ENCODE measurements at places on chromosomes 2 and 18.
A peak's percentile ranks its signal among the peaks of the same experiment; 100 is the strongest.

GRCh38 chr2:137693534-137693933 lies 270.7 kb upstream of the HNMT start:
- no peak for DNase-seq

GRCh38 chr2:186129767-186130581 lies 356.1 kb upstream of the ZC3H15 start:
- DNase-seq, result no peak

- DNase-seq, result no peak
These were observed 53.8 kb upstream of the RBBP8 start for GRCh38 chr18:22879293-22879692.

- no peak for DNase-seq
These were observed 30.1 kb upstream of the SNTG2 start for GRCh38 chr2:920573-920972.

- DNase-seq, result peak; percentile 35
These were observed 59.5 kb downstream of the TMEM131 start for GRCh38 chr2:97936199-97936598.

GRCh38 chr18:40046596-40046995 lies 1908.4 kb upstream of the PIK3C3 start:
- DNase-seq, result no peak

DNA sequence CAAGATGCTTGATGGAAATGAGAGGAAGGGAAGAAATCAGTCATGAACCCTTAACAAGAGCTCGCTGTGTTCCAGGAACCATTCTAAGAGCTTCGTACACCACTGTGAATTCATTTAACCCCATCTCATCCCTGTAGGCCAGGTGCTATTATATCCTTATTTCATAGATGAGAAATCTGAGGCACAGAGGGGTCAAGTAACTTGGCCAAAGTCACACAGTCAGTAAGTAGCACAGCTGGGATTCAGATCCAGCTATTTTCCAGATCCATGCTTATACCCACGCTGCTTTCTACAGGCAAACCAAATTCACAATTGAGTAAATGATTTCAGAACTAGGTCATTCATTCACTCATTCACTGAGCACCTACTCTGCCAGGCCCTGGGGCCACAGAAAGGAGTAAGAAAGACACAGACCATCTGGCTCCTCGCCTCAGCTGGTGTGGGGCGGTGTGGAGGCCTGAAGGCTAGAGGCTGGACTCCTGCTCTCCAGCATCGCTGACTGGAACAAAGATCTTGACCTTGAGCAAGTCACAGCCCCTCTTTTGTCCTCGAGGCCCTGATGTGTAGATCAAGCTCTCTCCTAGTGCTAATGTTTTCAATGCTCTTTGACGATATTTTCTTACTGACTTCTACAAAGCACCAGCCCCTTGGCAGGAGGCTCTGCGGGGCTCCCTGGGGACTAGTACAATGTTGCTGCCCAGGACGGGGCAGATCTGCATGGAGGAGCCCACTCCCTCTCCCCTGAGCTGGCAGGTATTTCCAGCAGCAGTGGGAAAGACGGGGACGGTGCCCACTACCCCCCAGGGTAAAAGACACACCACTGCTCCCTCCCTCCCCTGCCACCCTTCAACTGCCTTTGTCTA lies 26.5 kb downstream of the STEAP3 start:
- DNase-seq, result no peak

- DNase-seq, result no peak
These were observed 4.0 kb downstream of the PKP4 start for GRCh38 chr2:158460632-158461297.

GRCh38 chr2:75548036-75548573 lies 12.6 kb downstream of the EVA1A start:
- no peak for DNase-seq

DNA sequence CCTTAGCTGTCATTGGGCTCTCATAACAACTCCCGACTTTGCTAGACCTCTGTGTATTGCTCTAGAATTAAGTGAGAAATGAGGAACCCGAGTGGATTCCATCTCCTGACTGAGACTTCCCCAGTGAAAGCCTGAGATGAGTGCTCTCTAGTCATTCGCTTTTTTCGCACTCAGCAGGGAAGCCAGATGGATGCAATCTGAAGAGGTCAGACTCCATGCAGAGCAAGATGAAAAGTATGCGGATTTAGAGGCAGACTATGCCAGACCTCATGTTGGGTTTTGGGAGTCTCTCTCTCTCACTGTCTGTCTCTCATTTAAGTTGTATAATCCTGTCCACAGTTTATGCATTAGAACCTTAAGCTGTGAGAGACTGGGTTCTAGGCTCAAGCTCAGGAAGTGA lies 88.6 kb downstream of the SLC5A7 start:
- no peak for DNase-seq

DNA sequence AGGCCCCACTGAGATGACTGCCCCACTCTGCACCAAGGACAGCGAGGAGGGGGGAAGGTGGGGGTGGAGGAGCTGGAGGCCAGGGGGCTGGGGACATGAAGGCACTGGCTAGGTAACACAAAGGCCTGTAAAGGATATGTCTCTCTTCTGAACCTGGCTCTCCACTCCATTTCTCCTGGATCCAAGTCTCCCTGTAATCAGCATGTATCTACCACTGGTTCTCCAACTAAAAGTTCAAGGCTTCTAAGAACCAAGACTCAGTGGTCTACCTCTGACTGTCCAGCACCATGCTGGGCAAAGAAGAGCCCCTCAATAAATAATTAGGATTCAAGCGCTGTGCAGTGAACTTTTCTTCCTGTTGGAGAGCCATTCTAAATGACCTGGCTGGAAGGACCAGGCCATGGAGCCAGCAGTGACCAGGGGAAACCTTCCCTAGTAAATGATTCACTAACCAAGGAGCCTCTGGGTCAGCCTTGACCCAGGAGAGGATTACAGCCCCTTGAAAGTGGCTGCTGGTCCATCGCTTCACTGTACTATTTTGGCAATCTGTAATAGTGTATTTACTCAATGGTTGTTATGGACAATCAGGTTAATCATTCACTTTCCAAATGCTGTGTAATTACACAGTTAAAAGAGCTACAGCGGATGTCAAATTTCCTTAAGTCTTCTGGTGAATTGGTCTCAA lies 73.2 kb downstream of the BCL11A start:
- no peak for DNase-seq

DNA sequence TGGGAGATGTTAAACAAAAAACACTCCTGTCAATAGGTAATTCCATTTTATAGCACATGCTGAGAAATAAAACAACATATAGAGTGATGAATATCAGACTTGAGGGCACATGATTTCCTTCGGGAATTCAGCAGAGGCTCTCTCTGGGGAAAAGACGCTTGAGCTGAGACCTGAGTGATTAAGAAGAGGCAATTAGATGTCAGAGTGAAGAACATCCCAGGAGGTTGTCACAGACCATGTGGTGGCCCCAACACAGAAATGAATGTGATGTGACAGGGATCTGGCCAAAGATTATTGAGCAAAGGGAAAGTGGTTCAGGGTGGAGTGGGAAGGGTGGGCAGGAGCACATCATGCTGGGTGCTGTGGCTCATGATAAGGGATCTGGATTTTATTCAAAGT lies 254.7 kb downstream of the RAD51AP2 start:
- DNase-seq, result no peak

- DNase-seq, result no peak
These were observed 112.3 kb upstream of the ATP5MC3 start for GRCh38 chr2:175293776-175294175.

- DNase-seq, result no peak
These were observed 347.0 kb downstream of the ZNF804A start for GRCh38 chr2:184945326-184945725.

DNA sequence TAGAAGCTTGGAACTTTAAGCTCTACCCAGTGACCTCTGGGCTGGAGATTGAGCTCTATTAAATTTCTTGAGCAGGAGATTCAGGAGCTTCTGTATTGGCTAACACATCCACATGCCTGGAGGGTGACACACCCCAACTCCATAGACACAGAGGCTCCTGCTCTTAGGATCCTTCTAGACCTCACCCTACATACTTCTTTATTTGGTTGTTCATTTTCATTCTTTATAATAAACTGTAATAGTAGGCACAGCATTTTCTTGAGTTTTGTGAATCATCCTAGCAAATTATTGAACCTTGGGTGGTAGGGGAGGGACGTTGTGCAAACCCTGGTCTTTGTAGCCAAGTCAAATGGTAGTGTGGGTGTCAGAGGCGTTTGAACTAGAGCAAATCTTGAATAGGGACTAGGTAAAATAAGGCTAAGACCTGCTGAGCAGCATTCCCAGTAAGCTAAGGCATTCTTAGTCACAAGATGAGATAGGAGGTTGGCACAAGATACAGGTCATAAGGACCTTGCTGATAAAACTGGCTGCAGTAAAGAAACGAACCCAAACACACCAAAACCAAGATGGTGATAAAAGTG lies 323.8 kb upstream of the GALNT5 start:
- no peak for DNase-seq

- no peak for DNase-seq
These were observed 142.7 kb downstream of the DYSF start for GRCh38 chr2:71596011-71596410.

DNA sequence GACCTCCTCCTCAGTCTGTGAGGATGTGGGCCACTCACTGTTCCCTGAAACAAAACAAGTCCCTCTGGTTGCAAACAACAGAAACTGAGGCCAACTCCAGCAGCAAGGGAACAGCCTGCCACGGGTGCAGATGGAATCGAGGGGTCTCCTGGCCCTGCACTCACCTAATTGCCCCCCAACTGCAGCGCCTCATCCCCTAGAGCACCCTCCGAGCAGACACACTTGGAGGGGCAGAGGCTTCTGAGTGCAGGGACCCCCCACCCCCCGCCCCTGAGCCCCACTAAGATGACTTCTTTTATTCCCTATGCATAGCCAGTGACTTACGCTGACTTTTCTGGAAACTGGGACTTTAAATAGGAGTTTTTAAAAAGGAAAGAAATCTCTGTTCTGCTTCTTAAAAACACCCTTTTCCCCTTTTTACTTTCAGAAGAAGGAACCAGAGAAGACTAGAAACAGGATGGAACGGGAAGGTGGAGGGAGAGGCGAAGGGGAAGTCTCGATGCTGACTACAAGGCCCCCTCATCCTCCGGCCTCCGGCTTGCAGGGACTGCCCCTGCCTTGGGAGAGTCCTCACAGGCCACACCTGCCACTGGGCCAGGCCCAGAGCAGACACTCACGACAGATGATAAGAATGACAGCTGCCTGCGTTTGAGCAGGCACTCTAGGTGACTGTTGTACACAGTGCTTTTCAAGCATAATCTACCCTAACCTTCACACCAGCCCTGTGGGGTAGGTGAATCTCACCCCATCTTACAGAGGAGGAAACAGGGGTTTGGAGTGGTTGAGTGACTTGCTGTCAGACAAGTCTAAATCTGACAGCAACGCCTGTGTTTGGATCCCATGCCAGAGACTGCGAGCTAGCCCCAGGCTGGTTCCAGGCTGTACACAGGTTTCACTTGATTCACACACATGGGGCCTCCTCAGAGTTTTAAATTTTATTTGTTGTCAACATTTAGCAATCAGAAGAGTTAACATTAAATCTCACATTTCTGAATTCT lies 28.2 kb upstream of the BIN1 start:
- DNase-seq, result peak; percentile 6

All from HEK293T (cell line).